Stimulated activated CD8-positive, alpha-beta memory T cell treated with anti-CD3 and anti-CD28 coated beads, Interleukin-7, amount 100 ng/mL, for 48 hours (primary cell): ENCODE measurements at places on chromosomes 5 and 9.

GRCh38 chr9:19922476-19923118, 133.8 kb upstream of the SLC24A2 start:
- no peak for DNase-seq

- no peak for DNase-seq
Observed at GRCh38 chr5:150641006-150641570, 628 bp downstream of the SYNPO start.

DNA sequence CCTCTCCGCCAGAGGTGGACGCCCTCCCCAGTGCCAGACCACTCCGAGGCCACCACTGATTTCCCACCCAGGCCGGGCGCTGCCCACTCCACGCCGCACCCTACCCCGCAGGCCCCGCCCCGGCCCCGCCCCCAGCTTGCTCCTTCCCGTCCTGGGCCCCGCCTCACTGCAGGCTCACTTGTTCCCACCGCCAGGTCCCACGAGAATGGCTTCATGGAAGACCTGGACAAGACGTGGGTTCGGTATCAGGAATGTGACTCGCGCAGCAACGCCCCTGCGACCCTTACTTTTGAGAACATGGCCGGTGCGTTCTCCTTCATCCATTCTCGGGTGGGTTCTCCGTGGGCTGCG, 6.5 kb downstream of the LRRC26 start:
- DNase-seq = no peak

DNA sequence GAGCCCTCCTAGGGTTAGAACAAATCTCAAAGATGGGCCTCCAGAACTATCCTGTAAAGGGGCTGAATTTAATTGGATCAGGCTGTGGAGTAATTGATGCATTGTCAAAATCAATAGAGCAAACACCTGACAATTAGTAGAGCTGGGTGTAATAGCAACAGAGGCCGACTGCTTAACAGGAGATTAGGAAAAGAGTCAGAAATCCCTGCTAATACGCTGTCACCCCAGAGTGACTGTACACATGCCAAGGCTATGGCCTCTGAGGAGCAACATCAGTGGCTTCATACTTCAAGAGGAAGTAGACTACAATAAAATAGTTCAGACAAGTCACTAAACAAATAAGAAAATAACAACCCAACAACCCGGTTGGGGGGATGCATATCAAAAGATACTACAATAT, 18.7 kb upstream of the GRPEL2 start:
- no peak for DNase-seq

GRCh38 chr5:126914801-126915436, 115.4 kb downstream of the MARCHF3 start:
- no peak for DNase-seq

DNA sequence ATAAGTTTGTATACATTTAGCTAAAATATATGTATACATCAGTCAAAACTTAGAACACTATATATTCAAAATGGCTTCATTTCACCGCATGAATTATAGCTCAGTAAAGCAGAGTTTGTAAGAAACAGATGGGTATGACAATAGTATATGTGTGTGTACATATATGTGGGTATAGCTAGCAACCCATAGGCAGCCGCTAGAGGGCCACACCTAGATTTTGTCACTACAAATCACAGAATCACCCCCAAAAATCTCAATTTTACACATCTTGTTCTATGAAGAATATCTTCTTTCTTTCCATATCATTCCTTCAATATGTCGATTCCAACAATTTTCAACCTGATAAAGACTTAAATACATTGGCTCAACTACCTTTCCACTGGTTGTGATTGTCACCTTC, 357.8 kb upstream of the CCNG1 start:
- no peak for DNase-seq

DNA sequence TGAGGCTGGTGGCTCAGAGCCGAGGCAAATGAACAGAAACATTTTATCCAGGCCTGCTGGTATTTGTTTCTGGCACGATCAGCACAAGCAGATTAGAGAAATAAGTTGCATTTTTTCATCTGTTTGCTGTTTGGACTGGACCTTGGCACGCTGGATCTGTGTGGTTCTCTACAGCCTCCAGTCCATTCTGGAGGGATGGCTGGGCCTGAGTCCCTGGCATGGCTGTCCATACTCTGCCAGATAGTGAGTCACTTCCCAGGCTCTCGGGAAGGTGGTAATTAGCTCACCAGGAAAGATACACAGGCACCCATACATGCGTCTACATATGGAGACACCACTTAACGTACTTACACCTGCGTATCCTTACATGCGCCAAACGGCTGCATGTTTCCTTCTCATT, 78.6 kb downstream of the SPRY4 start:
- no peak for DNase-seq
